ENCODE measurements at places on chromosomes 5 and 9.

GRCh38 chr9:9996259-9996658 lies 616.5 kb downstream of the PTPRD start:
- H3K27ac ChIP-seq = no peak overlapping the region
- no peak for ATAC-seq
- no peaks in the 10 kb centered on the region for H3K27me3 ChIP-seq
- H3K4me1 ChIP-seq = no peaks in the 10 kb centered on the region
- H3K36me3 ChIP-seq = no peaks in the 10 kb centered on the region

- H3K4me1 ChIP-seq = peaks cover 64% of the 10 kb centered on the region
- H3K4me3 ChIP-seq = peak overlapping the region; percentile 34
- no peak for ATAC-seq
- H3K27me3 ChIP-seq = no peaks in the 10 kb centered on the region
- H3K27ac ChIP-seq = peak overlapping the region; percentile 59
These were observed 98.5 kb downstream of the STRBP start for GRCh38 chr9:123169926-123170325.

DNA sequence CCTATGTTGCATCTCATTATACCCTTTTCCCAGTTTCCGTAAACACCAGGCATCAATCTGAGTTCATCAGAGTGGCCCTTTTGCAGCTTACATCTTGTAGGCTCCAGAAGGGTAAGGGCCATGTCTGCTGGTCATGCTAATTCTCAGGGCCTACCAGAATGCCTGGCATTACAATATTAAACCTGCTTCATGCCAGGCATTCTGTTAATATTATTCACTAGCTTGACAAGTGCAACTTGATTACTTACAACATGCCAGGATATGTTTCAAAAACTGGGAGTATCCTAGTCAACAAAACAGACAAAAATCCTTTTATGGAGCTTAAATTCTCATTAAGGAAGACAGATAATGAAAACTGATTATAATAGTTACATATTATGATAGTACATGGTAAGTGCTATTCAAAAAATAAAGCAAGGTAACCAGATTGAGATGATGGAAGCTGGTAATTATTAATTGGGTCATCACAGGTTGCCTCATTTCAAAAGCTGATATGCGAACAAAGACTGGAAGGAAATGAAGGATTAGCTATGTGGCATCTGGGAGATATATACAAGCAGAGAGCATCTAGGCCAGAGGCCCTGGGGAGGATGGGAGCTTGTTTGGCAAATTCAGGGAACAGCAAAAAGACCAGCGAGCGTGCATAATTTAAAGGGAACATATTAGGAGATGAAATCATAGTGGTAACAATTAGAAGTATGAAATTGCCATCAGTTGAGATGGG lies 406.3 kb downstream of the DMRT2 start:
- H3K4me3 ChIP-seq = no peak overlapping the region
- peaks cover 24% of the 10 kb centered on the region for H3K27me3 ChIP-seq
- H3K27ac ChIP-seq = no peak overlapping the region

DNA sequence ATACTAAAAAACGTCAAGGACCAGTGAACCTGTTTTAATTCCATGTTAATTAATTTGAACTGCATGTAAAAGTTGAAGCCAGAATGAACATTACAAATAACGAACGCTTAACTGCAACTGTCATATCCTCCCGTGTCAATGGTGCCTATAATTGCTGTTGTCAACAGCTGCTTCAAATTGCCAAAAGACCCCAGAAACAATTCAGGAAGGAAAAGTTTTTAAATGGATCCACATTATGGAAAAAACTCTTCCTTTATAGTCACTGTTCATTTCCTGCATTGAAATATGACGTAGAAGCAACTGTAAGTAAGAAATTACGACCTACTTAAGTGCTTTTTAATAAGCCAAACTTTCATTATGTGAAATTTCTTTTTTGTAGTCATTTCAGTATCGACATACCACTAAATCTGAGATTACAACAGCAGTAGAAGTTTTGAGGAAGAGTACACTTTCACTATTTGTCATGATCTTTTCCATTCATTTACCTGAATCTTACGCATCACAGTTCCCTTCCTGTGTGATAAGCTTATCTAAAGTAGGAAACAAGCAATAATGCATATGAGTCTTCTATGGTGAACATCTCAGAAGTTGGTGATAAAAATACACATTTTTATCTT lies 37.8 kb downstream of the MEF2C start:
- peak overlapping the region; percentile 79 for H3K27ac ChIP-seq
- peak overlapping the region; percentile 12 for H3K4me3 ChIP-seq
- H3K27me3 ChIP-seq = no peaks in the 10 kb centered on the region
- peak; percentile 91 for ATAC-seq

GRCh38 chr9:76502746-76503145 lies 43.8 kb downstream of the GCNT1 start:
- no peak for ATAC-seq
- H3K27me3 ChIP-seq = peaks cover 8% of the 10 kb centered on the region
- no peak overlapping the region for H3K27ac ChIP-seq

DNA sequence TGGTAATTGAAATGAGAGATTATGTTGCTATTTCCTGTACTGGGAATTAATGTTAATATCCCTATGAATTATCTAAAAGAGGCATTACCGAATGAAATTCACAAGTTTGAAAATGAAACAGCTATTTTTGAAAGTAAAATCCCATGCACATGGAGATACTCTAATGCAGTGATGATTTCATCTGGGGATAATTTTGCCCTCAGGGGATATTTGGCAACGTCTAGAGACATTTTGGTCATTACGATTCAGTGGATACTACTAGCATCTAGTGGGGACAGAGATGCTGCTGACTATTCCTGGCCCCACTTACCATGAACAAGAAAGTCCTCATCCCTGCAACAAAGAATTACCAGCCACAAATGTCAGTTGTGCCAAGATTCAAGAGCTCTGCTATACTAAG lies 500.9 kb downstream of the EFNA5 start:
- H3K27ac ChIP-seq = no peak overlapping the region
- no peaks in the 10 kb centered on the region for H3K36me3 ChIP-seq
- no peak for ATAC-seq

- H3K36me3 ChIP-seq = no peaks in the 10 kb centered on the region
- ATAC-seq = no peak
- H3K27me3 ChIP-seq = peaks cover 24% of the 10 kb centered on the region
- no peak overlapping the region for H3K27ac ChIP-seq
These were observed 37.8 kb upstream of the ANKH start for GRCh38 chr5:14909369-14909768.

DNA sequence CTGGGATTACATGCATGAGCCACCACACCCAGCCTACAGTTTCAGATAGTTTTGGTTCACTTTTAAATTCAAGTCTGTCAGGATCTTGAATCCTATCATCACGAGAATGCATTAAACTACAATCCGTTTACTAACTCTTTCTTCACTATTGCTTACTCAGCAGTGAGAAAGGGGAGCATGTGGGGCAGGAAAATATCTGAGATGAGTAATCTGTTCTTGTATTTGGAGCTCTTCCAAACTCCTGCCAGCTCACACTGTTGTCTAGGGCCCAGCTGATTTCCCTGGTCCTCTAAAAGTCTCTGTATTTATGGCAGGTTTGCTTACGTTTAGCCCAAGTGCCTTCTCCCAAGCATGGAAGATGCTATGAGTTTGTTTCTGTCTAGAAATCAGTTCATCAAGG lies 152.2 kb downstream of the FGF18 start:
- peaks cover 6% of the 10 kb centered on the region for H3K36me3 ChIP-seq
- no peak for ATAC-seq
- H3K27me3 ChIP-seq = peaks cover 48% of the 10 kb centered on the region
- no peaks in the 10 kb centered on the region for H3K4me1 ChIP-seq

DNA sequence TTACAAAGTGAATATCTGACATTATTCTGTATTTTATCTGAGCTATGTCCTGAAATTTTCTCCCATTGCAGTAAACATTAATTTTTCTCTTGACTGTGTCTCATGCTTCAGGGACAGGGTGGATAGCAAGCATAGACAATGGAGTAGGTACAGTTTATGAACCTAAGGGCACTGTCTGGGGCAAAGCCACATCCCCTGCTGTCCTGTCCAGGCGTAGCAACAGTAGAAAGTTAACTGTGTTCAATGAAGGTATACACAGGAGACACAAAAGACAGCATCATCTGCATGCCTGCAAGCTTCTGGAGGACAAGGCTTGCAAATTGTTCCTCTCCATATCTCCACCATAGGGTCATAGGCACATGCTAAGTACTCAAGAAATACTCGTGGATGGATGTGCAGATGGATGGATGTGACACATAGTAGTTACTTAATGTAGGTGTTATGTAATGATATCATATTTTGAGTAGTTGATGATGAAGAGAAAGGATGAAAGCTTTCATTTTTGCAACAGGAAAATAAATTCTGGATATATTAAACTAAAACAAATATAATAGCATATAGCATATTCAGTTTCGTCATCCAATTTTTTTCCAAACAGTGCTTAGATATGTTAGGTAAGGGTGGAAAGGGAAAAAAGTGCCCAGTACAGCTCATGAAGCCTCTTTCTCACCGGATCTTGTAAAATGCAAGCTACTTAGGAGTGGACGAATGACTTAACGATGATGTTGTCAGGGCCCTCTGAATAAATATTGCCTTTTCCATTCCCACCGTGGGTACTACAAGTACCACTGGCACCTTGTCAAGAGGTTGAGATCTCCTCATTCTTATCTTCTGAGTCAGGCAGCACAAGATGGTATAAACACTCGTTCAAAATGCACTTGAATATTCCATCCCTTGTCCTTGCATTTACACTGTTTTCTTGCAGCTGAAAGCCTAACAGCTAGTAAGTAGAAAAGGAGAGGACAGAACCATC lies 19.9 kb upstream of the ZSWIM6 start:
- H3K36me3 ChIP-seq = no peaks in the 10 kb centered on the region
- H3K4me3 ChIP-seq = no peak overlapping the region
- H3K27ac ChIP-seq = no peak overlapping the region
- peaks cover 51% of the 10 kb centered on the region for H3K27me3 ChIP-seq

GRCh38 chr5:53929570-53929969 lies 369.1 kb downstream of the NDUFS4 start:
- no peak overlapping the region for H3K27ac ChIP-seq
- H3K4me1 ChIP-seq = no peaks in the 10 kb centered on the region
- H3K36me3 ChIP-seq = peaks cover 6% of the 10 kb centered on the region
- H3K4me3 ChIP-seq = no peak overlapping the region
- H3K27me3 ChIP-seq = no peaks in the 10 kb centered on the region

DNA sequence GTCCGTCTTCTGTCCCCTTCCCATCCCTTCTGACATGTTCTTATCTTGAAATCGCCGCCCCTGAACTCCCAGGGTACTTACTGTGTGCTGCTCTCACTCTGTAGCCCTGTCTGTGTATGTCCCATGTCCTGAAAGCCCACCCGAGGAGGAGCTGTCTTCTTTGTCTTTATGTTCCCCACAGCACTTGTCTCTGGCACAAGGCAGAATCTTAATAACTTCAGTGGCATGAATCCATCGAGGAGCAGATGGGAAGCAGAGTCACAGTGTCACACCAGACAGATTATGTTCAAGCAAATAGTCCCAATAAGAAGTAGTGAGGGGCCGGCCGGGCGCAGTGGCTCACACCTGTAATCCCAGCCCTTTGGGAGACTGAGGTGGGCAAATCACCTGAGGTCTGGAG lies 29.7 kb upstream of the LTC4S start:
- H3K4me1 ChIP-seq = peaks cover 48% of the 10 kb centered on the region
- no peak for ATAC-seq
- H3K36me3 ChIP-seq = peaks cover 26% of the 10 kb centered on the region
- H3K4me3 ChIP-seq = no peak overlapping the region

DNA sequence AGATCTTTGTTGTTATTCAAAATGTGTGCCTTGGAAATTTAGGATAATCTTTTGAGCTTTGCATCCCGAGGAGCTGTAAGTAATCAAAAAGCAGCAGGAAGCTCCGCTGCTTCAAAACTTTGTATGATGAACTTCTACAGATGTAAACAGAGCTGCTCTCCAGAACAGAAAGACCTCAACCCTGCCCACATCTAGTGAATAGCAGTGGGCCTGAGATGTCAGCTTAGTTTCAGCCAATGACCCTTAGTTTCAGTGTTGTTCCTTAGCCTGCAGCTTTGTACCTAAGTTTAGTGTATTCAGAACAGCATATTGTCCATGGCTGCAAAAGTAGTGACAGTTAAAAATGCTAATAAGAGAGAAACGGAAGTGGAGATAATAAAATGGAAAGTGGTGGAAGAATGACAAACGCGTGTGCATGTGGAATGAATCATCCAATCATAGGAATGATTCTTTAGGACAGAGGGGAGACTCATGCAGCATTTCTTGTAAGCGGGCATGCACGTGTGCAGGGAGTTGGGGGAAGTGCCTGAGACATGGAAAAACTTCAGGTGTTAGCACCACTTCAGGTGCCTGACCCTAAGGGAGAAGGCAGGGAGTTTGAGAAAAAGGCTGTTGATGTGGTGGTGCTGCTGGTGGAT lies 24.9 kb downstream of the SNX24 start:
- no peaks in the 10 kb centered on the region for H3K4me1 ChIP-seq
- H3K27ac ChIP-seq = no peak overlapping the region
- no peak for ATAC-seq
- H3K36me3 ChIP-seq = no peaks in the 10 kb centered on the region

DNA sequence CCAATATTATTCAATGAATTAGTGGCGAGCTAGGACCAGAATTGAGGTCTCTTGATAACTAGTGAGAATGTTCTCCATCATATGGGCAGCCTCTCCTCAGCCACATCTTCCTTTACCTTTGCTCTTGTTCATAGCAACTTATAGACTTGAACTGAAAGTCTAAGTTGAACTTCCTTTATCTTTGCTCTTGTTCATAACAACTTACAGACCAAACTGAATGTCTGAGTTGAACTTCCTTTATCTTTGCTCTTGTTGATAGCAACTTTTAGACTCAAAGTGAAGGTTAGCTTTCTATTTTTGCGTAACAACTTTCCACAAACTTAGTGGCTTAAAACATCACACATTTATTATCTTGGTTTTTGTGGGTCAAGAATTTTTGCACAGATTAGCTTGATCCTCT lies 146.4 kb upstream of the C9orf72 start:
- no peak for ATAC-seq
- H3K4me1 ChIP-seq = no peaks in the 10 kb centered on the region
- no peaks in the 10 kb centered on the region for H3K36me3 ChIP-seq
- H3K27ac ChIP-seq = no peak overlapping the region

GRCh38 chr5:64835266-64835665 lies 66.5 kb downstream of the CWC27 start:
- peaks cover 16% of the 10 kb centered on the region for H3K36me3 ChIP-seq
- ATAC-seq = no peak
- H3K4me3 ChIP-seq = no peak overlapping the region
- H3K27ac ChIP-seq = no peak overlapping the region
- no peaks in the 10 kb centered on the region for H3K4me1 ChIP-seq

DNA sequence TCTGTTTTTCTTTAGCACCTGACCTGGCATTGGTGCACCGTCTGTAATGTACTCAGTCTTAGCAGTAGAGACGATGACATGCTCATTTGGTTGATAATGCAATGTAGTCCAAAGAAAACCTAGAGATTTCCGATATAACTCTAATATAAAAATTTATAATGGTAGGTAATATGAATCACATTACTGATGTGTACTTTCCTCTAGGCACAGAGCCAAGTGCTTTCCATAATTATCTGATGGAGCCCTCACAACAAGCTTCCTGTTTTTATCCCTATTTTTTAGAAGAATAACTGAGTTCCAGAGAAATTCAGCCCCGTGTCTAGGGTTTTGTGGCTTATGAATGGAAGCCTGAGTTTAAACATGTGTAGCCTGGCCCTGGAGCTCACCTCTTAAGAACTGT lies 53.7 kb downstream of the KDM4C start:
- peaks cover 15% of the 10 kb centered on the region for H3K36me3 ChIP-seq
- no peak overlapping the region for H3K4me3 ChIP-seq
- H3K4me1 ChIP-seq = peaks cover 5% of the 10 kb centered on the region
- ATAC-seq = no peak
- H3K27me3 ChIP-seq = no peaks in the 10 kb centered on the region

Measured in stimulated activated memory B cell treated with anti-CD40 and anti-IgM and Interleukin-4, amounts not matched to agents 10 μg/mL and 1 μg/mL and 100 μg/mL, for 72 hours (primary cell).